ENCODE measurements at places on chromosomes 12 and 14.
A peak's percentile ranks its signal among the peaks of the same experiment; 100 is the strongest.

- DNase-seq: no peak
These were observed 749.5 kb downstream of the FLRT2 start for GRCh38 chr14:86279405-86279804.

DNA sequence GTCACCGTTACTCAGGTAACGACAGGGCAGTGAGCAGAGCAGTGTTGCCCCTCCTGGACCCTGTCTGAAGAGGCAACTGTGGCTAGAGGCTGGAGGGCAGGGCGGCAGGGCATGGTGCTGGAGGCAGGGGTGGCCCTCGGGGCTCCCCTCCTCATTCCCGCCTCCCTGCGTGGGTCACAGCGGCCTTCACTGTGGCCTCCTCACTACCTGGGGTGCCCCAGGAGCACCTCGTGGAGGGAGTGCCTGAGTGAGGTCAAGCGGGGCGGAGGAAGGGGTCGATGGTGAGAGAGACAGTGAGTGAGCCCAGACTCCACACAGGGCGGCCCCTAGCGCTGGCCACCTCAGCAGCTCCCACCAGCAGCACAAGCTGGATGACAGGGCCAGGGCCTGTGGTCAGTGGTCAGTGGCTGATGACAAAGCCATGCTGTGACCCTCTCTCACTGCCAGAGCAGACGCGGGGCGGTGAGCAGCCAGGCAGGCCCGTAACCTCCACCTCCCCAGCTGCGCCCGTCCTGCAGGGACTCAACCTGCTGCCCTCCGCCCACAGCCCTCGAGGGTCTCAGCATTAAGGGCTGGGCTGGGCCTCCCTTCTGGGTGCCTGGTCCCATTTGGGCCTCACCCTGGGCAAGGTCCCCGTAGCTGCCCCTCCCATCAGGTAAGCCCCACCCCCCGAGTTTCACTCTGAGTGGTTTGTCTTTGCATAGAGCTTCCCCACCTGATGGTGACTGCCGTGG is 17.8 kb downstream of the GPR132 start:
- no peak for DNase-seq

GRCh38 chr12:92144631-92145480 is 790 bp downstream of the BTG1 start:
- peak; percentile 42 for DNase-seq

DNA sequence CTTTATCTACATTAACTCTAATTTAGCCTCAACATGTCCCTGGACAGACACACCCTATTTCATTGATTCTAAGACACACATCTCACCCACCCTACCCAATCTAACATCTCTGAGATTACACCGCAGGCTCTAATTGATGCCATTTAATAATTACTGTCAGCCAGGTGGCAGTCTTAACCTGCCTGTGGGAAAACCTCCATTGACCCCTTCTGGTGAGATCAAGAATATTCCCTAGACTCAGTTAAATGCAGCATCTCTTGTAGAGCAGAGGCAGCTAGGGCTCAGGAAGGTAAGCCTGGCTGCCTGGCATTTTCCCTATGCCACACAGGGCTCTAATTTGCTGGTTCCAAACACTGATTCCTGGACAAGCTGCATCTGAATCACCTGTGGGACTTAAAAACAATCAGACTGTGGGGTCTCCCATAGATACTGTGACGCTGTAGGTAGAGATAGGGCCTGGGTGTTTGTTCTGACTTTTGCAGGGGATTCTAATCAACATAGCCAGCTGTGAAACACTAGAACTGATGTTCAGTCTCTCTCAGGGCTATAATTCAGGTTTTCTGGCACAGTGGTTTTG is 14.3 kb downstream of the MCRS1 start:
- no peak for DNase-seq

- peak; percentile 27 for DNase-seq
These were observed 594 bp downstream of the ARHGDIB start for GRCh38 chr12:14960548-14961465.

GRCh38 chr12:69392179-69392928 is 32.8 kb downstream of the YEATS4 start:
- no peak for DNase-seq

DNA sequence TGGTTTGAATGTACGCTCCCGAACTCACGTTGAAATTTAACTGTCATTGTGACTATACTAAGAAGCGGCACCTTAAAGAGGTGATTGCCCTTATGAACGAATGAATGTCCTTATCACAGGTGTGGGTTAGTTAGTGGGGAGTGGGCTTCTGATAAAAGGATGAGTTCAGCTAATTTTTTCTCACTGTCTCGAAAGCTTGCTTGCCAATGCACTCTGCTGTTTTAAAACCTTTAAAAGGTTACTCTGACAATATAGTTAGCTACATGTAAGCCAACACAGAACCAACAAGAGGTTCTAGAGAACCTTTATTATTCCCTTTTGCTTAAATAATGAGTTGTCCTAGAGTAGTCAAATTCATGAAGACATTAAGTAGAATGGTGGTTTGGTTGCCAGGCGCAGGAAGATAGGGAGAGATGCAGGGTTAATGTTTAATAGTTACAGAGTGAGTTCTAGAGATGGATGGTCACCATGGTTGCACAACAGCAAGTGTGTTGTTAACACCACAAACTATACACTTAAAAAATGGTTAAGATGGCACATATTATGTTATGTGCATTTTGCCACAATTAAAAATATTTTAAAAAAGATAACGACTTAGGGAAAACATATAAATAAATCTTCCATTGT is 26.3 kb downstream of the RTN1 start:
- no peak for DNase-seq

- DNase-seq: no peak
These were observed 16.9 kb upstream of the BLTP3B start for GRCh38 chr12:100159391-100160104.

DNA sequence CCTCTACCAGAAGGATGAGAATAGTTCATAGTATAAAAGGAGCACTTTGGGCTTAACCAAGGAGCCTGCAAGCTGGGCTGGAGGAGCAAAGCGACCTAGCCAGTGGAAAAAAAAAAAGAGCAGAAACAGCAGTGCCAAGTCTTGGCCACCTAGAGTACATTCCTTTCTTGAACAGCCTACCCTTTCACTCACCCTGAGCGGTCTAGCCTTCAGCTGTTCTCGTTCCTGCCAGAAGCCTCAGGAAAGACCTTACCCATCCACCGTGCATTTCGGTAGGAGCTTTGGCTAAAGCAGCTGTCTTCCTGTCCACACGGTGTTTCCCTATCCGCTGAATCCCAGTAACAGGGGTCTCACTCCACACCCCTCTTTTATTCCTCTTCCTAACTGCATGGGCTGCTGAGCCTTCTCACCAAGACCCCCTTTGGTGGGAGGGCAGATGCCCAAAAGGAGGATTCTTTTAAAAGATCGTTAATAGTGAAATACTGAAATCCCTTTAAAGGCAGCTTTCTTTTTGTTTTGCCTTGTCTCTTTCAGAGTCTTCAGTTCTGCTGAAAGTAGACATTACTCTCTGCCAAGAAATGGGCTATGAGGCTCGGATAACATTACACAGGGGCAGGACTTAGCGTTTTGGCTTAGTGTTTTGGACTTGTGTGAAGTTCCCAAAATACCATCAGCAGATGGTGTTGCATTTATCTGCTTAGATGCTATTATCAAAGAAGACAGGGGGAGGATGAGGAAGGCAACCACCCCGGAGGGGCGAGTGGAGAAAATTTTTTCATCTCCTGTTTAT is 88.5 kb upstream of the METAP2 start:
- no peak for DNase-seq

GRCh38 chr12:26786865-26787514 is 46.0 kb downstream of the ITPR2 start:
- no peak for DNase-seq

GRCh38 chr12:118332511-118332910 is 40.2 kb downstream of the TAOK3 start:
- no peak for DNase-seq

DNA sequence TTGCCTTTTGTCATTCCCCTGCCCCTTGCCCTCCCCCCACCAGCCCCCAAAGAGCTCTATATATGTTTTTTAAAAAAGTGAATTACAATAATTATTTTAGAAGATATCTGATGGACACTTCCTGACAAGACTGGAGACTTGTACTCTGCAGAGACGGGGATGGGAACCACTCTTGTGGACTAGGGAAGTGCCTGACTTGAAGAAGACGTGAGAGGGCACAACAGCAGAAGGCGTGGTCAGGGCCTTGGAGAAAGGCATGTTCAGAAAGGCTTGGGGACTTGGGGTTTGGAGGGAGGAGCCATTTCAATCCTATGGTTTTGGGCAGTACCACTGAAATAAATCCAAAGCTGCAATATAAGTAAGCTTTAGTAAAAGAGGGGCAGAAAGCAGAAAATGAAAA is 154.7 kb downstream of the APAF1 start:
- no peak for DNase-seq

- DNase-seq: no peak
These were observed 92.0 kb downstream of the RFLNA start for GRCh38 chr12:124386661-124387527.

GRCh38 chr12:2825132-2825531 is 9.7 kb downstream of the NRIP2 start:
- no peak for DNase-seq

DNA sequence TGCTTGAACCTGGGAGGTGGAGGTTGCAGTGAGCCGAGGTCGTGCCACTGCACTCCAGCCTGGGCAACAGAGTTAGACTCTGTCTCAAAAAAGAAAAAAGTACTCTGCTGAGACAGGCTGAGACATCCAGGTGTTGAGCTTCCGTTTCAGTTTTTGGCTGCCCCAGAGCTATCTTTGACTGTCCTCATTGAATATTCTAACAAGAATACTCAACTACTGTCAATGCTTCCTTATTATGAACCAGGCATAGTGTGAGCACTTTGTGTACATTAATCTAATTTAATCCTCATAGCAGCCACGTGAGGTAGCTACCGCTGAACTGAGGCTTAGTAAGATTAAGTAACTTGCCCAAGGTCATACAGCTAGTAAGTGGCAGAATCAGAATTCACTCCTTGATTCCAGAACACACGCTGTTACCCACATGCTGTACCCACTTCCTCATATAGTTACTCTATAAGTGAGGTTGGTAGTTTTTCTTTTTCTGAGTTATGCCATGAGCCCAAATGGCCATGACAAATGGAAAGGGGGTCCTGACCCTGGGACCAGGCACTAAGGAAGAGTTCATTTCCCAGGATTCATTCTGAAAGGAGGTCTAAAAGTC is 11.3 kb downstream of the ALDH1L2 start:
- DNase-seq: no peak

DNA sequence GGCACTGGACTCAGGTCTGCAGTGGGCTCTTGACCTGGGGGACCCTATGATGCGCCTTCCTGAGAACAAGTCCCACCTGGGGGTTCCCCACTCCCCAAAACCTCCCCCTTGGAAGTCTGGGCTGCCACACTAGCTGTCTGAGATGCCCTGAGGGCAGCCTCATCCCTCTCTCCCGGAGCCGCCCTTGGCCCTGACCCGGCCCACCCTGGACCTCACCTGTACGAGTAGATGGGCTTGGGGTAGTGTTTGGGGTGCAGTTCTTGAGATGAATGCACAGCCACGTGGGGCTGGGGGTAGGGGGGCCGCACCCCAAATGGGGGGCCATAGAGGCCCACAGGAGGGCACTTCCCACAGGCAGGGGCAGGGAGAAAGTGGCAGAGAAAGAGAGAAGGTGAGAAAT is 21.9 kb downstream of the FOXN4 start:
- DNase-seq: no peak

DNA sequence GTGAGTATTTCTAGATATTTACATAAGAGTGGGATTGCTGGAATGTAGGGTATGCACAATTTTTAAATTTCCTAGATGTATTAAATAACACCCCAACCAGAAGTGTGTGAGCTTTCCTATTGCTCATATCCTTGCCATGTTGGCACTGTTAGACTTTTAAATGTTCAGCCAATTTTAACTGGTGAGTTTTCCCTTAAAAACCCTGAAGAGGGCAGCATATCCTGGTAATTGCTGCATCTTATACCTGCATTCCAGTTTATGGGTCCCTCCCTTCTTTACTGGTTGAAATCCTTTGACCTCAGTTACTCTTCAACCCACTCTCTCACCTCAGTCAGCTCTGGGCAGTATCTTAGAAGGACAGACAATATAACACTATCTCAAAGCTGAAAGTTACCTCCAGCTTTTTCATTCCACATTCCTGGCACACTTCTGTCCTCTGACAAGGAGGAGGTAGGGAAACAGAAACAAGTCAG is 270.6 kb downstream of the PAWR start:
- DNase-seq: no peak

DNA sequence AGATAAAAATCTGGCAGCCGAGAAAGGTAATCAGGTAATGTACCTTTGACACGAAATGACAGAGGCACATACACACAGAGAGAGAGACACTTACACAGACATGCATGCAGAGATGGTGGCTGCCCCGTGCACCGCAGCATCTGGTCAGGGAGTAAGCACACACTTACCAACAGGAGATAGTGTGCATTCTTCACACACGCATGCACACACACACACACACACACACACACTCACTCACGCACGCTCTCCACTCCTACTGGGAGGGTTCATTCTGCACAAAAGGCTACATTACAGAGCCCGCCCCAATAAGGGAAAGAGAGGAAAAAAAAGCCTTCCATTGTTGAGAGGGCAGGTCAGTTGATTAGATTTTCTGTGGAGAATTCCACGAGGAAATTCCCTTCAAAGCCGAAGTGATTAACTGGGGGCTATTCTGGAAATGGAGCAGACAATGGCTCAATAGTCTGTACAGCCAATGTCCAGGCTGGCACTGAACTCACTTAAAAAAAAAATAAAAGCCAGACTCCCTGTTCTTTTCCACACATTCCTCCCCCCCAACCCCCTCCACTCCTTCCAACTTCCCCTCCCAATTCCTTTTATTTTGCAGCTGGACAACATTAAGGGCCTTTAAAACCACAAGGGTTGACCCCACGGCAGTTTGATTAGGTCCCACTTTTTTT is 1.4 kb upstream of the SOX5 start:
- DNase-seq: no peak

DNA sequence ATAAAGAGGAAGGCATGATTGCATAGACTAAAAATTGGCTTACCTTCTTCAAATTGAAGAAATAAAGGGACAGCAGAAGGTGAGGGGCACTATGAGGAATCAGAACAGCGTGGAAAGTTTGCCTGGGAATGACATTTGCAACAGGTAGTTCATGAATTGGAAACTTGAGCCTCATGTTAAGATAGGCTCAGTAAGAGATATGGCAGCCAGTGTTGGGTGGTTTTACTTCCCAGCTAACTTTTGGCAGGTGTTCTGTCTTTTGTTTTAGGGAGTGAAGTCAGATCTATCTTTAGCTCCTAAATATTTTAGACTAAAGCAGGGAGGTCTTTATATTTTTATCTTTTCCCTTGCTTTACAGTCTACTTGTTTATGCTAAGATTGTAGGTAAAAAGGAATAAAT is 122.4 kb downstream of the ANO6 start:
- no peak for DNase-seq

GRCh38 chr14:69651664-69652063 is 40.3 kb downstream of the SUSD6 start:
- no peak for DNase-seq

DNA sequence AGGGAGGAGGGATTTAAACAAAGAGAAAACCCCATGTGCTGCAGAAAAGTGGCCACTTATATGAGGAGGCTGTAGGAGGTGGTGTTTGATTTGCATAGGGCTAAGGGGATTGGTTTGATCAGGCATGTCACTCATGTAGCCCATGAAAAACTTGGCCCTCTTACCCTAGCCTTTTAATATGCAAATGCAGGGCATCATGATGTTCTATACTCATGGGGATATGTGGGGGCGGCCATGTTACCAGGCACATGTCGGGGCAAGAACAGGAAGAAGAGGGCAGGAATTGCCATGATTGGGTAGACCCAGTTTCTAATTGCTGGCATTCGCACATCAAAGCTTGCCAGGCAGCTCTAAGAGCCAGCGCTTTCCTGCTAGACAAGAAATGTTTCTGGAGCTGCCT is 28.8 kb downstream of the KLRK1 start:
- no peak for DNase-seq
